SIG-M5 (cell line): ENCODE measurements at places on chromosomes 3 and 15.

GRCh38 chr3:14536055-14536815 is 3.9 kb downstream of the GRIP2 start:
- DNase-seq: no peak

DNA sequence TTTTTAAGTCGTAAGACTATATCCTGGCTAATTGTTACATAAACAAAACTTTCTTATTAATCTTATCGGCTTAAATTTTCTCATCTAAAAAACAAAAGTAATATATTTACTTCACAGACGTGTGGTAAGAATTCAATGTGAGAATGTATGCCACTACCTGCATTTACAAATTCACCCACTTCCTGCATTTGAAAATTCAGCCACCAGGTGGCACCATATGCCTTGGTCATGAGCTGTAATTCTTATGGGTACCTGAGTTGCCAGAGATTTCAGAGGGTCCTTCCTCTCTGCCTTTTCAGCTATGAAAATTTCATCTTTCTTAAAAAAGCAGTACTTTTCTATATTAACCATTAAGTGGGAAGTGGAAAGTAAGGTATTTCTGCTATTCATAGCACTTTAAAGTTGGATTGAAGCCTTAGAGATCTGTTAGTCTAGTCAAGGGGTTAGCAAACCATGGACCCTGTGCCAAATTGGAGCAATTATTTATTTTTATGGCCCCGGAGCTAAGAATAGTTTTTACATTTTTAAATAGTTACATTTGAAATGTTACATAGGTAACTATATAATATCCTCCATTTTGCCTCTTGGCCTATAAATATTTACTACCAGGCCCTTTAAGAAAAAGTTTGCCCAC is 127.8 kb downstream of the HCN4 start:
- DNase-seq: no peak

- DNase-seq: no peak
Observed at GRCh38 chr3:192417017-192417416, 310.3 kb downstream of the FGF12 start.

- no peak for DNase-seq
Observed at GRCh38 chr15:81449836-81450474, 75.9 kb upstream of the TMC3 start.

- no peak for DNase-seq
Observed at GRCh38 chr15:37359101-37359892, 258.9 kb upstream of the MEIS2 start.

- DNase-seq: no peak
Observed at GRCh38 chr15:85541744-85542143, 161.3 kb downstream of the AKAP13 start.

DNA sequence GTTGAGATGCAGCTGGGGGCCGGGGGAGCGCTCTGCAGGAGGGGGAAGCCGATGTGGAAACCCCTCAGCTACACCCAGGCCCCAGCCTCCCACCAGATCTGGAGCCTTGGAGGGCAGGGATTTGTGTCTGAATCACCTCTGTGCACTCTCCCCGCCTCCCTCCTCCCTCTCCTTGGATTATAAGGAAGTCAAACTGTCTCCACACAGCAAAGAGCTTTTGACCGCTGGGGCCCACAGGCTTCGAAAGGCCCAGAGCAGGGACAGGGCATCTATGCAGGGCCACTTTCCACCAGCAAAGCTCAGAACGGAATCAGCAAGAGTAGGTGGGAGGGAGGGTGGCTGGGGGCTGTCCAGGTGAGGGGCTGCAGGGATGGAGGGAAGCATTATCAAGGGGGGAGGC is 68.9 kb downstream of the IQSEC1 start:
- no peak for DNase-seq

DNA sequence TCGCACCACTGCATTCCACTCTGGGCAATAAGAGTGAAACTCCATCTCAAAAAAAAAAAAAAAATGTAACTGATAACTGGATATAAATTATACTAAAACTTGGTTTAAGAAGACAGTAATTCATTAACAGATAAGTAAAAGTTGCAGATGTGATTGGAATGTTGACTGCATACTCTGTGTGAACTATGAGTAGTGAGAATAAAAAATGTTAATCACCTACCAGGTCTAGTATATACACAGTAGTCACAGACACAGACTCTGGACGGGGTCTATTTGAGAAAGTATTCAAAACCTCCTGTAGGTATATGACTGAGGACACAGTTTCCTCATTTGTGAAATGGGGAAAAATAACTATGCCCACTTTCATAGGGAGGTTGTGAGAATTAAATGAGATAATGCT is 26.0 kb downstream of the GOLM2 start:
- no peak for DNase-seq

GRCh38 chr15:86588413-86588812 is 508.7 kb downstream of the AGBL1 start:
- no peak for DNase-seq

GRCh38 chr3:172771672-172772071 is 21.1 kb downstream of the ECT2 start:
- DNase-seq: no peak

GRCh38 chr3:6120786-6121185 is 740.1 kb upstream of the GRM7 start:
- DNase-seq: no peak

- no peak for DNase-seq
Observed at GRCh38 chr3:195263925-195264600, 6.9 kb downstream of the XXYLT1 start.

DNA sequence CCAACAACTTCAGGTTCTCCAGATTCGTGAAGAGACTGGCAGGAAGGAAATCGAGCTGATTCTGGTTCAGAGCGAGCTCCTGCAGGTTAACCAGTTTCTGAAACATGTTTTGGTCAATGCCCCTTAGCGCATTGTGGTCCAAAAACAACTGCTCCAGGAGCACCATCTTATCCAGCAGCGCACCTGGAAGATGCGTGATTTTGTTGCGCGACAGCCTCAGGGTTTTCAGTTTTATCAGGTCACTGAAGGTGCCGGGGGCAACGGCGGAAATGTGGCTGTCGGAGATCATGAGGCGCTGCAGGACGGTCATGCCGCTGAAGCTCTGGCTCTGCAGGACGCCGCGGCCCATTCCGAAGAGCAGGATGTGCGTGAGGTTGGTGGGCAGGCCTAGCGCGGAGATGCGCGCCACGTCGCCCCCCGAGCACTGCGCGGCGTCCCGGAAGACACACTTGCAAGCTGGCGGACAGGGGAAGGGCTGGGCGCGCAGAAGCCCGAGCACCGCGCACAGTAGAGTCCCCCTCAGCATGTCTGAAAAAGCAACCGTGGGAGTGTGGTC is 1.2 kb downstream of the GP5 start:
- DNase-seq: no peak

GRCh38 chr15:70343961-70344621 is 246.4 kb upstream of the TLE3 start:
- DNase-seq: no peak

DNA sequence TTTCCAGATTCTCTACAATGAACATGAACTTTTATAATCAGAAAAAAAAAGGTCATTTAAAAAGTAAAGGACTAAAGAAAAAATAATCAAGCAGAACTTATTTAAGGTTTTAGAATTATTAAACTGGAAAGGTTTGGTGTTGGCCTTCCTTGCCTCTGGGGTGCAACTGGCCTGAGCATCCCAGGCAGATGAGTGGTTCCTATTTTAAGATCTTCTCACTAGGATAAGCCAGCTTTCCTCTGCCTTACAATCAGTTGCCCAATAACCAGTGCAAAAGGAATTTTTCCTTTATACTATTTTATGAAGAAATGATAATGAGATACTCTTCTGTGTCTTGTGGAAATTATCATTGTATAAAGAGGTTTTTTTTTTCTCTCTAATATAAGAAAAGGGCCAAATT is 56.6 kb downstream of the SEC22A start:
- no peak for DNase-seq

GRCh38 chr15:90266061-90266431 is 574 bp downstream of the NGRN start:
- DNase-seq: no peak

DNA sequence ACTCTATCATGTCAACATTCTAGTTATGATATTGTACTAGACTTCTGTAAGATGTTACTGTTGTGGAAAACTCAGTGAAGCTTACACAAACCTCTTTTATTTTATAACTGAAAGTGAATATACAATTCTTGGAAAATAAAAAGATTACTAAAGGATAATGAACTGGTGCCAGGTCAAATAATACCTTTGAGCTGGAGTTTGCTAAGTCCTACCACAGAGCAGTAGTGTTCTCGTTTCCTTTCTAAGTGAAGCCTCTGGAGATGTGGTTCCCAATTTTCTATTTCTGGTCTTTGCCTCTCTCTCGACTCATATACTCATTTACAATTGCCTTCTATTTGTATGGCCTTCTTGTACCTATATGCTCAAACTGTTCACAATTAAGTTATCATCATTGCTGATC is 942.9 kb downstream of the SQOR start:
- no peak for DNase-seq

DNA sequence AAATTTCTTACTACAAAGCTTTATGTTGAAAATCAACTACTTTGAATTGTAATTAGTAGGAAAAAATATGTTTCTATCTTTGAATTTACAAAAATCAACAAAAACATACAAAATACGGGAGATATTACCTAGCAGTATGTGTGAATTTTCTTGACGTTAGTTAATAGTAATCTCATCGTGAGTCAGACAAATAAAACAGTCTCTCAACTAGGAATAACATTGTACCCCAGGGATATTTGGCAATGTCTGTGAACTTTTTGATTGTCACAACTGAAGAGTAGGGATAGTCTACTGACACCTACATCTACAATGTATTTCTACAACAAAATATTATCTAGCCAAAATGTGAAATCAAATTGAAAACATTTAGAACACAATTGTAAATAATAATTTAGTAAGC is 250.3 kb downstream of the POLQ start:
- DNase-seq: no peak

DNA sequence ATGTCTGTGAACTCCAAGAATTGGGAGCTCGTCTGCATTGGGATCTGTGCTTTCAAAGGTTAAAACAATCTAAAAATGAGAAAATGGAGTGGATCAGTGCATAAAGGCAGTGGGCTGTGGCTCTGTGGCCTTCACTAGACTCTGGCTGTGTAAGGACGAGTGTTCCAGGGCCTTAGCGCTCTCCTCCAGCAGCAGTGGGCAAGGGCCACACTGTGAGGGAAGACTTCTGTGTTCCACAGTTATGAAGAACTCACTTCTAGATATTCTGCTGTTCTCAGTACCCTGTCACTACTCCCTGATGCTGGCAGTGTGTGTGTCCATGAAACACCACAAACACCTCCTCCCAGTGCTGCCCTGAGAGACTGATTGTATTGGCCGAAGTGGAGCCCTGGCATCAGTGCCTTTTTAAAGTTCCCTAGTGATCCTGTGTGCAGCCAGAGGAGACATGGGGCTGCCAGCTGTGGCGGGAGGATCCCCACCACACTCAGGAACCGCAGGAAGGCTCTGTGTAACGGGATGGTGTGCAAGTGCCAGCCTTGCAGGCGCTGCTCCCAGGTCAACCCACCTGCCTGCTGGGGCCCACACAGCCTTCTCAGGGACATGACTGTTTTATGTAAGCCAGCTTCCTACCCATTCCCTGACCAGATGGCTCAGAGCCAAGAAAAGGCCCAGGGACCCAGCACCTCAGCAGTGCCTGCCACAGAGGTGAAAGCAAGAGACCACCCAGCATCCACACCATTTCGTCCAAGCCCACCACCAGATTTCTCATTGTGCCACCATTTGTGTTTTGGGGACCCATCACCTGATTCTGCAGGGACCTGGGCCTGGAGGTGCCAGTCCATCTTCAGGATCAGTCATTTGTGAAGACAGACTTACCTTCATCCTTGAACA is 40.4 kb downstream of the ABTB1 start:
- no peak for DNase-seq

DNA sequence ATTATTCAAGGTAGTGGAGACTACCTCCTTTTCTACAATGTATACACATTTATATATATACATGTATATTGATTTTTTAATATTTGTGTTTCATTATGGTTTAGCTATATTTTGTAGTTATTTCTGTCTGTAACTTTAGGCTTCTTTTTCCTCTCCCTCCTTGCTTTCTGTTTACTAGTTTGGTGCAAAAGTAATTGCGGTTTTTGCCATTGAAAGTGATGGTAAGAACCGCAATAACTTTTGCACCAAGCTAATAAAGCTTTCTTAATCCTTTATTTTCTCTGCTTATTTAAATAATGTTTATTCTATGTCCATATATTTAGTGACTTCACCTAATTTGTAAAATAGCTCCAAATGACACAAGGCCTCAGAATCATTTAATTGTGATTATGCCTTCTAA is 195.3 kb upstream of the PLSCR5 start:
- no peak for DNase-seq

DNA sequence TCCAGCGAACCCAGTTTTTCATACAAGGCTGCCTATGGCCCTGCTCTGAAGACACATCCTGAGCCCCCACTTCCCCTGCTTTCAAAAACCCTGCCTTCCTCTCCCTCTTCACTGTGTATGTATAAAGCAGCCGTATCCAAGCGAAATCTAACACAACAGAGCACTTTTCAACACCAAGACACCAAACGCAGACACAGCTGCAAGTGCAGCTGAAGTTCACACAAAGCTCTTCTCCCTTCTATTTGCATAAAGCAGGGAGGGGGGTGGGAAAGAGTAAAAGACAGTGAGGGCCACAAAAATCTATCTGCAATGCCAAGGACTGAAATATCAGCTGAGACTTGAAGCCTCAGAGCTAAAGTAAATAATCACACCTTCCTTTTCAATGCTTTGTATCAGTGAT is 35.1 kb upstream of the CSPG5 start:
- no peak for DNase-seq

DNA sequence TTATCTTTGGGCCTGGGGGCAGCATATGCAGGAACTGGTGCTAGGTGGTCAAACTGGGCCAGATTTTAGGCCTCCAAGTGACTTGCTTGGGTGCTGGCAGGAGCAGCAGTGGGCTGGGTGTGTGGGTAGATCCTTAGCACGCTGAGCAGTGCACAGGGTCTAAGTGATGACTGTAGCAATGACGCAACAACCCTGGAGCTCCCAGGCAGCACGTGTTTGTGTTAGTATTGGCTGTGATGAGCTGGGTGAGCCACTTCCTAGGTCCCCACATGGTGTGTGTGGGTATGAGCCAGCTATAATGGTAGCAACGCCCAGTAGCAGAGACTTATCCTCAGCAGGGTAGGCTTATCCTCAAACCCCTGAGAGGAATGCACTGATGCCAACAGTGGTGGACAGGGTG is 570.6 kb upstream of the ROBO1 start:
- DNase-seq: no peak

GRCh38 chr3:117710501-117710900 is 1000.9 kb downstream of the TUSC7 start:
- DNase-seq: no peak

DNA sequence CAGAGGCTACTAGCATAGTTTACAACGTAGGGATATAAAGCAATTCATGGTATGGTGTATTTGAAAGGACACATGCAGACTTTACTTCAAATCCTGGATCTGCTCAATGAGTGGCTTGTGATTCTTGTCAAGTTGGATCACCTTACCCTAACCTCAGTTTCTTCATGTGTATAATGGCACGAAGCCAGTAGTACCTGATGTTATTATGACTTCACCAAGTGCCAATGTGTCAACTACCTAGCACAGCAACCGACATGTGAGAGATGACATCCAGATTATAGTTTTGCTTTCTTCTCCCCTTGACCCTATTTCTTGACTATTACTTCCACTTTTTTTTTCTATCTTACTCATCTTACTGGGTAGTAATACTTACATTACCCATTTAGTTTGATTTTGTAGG is 304.5 kb downstream of the RBMS3 start:
- DNase-seq: no peak

GRCh38 chr3:58490860-58491501 is 915 bp upstream of the KCTD6 start:
- no peak for DNase-seq
